Activated CD8-positive, alpha-beta memory T cell treated with anti-CD3 and anti-CD28 coated beads, Interleukin-2, amount 50 U/mL, for 48 hours (primary cell): ENCODE measurements at places on chromosomes 7 and 10.
A peak's percentile ranks its signal among the peaks of the same experiment; 100 is the strongest.

DNA sequence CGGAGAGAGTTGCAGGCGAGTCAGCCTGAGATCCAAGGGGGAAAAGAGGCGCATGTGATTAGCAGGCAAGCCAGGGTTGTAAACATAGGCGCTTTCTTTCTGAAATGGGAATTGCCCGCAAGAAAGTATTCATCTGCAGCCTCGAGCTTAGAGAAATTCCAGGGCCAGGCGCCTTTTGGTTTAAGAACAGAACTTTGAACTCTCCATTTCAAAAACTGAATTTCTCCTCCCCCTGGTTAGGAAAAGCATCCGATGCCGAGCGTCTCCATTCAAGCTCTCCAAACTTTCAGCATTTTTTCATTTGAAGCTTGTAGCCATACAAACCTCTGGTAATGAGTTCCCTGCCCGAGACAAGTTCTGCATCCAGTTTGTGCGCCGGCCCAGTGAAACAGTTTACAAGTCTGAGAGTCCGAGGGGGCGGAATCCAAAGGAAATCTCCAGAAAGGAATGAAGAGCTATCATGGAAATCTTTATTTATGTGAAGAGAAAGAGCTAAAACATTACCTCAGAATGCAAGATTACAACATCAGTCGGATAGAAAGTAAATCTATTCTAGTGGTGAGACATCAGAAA is 69.9 kb downstream of the FAM204A start:
- no peak for DNase-seq

DNA sequence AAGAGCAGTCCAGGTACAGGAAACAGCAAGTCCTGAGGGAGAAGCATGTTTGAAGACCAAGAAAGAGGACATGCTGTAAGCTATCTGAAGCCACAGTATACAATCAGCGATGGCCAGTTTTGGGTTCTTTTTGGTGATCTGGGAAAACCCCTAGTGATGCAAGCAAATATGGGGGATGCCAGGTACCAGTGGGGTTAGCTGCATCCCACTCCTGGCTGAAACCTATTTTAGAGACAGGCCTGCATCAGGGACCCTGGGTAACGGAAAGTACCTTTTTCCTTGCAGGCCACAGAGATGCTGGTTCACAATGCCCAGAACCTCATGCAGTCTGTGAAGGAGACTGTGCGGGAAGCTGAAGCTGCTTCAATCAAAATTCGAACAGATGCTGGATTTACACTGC is 32.9 kb downstream of the AP3M1 start:
- DNase-seq, result no peak

DNA sequence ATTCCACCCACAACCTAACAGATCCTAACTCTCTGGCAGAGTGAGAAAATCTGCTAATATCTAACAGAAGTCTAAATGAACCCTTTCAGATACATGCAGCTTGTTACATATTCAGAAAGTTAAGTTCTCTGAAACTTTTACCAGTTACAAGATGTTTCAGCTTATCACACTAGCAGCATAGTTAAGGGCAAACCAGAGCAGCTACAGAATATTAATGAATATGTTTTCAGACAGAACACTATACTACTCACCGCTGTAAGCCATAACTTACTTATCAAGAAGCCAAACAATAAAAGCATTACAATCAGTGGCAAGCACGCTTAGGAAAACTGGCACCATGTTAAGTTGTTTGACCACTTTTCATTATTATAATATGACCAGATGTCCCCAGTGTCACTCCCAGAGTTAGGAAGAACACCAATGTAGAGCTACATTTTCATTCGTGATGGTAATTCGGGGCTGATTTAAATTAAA is 2.7 kb downstream of the ITGB1 start:
- DNase-seq, result no peak

DNA sequence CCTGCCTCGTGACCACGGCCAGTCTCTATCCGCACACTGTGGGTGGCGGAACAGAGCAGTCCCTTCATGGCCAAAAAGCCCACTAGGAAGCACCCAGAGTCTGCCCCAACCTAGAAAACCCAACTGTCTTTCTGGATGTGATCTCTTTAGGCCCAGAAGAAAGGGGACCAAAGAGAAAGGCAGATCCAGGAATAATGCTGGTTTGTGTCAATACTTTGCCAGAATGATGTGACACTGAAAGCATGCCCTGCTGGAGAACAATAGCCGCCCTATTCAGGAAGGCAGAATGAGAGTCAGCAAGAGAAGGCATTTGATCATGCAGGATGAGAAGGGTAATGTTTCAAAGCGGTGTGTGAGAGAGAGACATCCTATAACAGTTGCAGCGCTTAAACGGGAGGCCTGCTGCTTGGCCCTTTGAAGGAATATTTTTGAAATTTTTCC is 274.7 kb downstream of the USP6NL start:
- peak; percentile 42 for DNase-seq

DNA sequence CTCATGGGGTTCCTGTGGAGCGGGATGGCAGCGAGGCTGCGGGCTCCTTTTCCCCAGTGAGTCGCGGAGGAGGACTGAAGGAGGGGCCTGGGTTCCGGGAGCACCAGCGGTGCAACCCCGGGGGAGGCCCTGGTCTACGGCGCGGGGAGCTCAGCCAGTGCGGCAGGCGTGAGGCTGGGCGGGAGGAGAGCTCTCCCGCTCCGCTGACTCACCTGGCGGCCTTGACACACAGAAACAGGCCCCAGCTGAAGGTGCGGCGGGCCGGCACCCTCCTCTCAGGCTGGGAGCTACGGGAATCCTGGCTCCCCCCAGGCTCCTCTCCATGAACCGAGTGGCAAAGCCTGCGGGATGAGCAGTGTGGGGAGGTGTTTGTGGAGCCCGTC is 6.8 kb upstream of the NOM1 start:
- DNase-seq, result no peak

GRCh38 chr7:26356929-26357798 is 65.5 kb downstream of the SNX10 start:
- DNase-seq, result no peak

DNA sequence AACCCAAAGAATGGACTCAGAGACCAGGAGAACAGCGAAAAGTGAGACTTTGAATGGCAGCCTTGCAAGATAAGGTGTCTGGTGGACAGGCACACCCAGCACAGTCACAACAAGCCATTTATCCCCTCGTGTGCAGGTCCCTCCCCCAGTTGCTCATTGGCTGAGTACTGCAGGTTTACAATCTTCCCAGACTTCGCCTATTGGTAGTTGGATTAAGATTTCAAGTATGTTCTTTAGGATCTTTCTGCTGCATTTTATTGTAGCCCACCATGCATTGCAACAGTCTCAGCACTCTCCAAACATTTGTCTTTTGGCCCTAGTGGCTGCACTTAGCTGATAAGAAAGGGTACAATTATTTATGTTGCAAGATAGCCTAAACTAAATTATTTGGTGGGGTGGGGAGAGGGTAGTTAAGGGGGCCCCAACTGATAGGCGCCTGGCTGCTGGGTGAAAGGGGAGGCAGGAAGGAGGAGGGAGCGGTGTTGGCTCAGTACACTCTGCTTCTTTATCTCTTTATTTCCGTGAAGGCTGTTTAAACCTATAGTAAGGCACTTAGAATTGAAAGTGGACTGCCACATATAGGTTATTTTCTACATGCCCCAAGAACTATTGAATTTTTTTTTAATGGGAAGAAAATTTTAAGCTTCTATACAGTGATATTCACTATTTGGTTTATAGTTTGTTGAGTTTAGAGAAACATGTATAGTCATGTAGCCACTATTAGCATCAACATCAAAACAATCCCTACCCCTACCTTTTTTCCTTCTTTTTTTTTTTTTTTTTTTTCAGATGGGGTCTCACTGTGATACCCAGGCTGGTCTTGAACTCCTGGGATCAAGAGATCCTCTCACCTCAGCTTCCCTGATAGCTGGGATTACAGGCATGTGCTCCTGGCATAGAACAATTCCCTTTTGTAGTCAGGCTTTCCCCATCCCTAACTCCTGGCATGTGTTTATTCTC is 54.2 kb downstream of the GUSB start:
- no peak for DNase-seq

DNA sequence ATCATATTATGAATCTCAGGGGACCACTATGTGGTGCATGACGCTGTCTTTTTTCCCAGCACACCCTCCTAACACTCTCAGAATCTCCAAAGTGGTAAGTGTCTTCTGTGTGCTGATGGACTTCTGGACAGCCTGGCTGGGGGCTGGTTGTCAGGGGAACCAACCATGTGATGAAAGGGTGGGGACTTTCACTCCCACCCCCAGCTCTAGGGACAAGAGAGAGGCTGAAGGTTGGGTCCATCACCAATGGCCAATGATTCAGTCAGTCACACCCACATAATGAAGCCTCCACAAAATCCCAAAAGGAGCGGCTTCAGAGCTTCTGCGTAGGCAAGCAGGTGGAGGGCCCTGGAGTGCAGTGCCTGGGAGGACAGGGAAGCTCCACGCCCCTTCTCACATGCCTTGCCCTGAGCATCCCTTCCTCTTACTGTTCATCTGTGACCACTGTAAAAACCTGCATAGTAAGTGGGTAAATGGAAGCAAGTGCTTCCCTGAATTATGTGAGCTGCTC is 44.6 kb downstream of the RASGEF1A start:
- DNase-seq, result peak; percentile 32

GRCh38 chr7:148472406-148472805 is 118.2 kb upstream of the C7orf33 start:
- DNase-seq, result no peak

DNA sequence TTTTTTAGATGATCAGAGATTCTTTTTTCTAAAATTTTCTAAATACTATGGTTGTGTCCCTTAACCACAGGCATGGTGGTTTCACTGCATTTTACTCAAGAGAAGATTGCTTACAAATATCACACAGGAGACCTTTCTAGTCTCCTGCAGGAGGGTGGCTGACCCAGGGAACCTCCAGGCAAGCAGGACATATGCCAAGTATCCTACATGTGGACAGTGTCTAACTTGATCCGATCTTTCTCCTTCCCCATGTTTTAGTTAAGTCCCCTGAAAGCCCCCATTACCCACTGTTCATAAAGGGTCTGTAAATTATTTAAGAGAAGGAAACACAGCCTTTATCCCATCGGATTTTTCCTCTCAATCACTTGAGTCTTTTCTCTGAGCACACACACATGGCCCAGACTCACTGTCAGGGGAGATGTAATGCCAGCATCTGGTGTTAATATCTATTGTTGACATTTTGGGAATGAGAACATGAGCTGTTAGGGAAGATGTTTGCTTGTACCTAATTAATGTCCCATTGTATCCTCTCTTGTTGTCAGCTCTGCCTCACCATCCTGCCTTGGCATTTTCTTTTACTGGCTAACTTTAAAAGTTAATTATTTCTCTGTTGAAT is 755.2 kb downstream of the AUTS2 start:
- DNase-seq, result no peak

DNA sequence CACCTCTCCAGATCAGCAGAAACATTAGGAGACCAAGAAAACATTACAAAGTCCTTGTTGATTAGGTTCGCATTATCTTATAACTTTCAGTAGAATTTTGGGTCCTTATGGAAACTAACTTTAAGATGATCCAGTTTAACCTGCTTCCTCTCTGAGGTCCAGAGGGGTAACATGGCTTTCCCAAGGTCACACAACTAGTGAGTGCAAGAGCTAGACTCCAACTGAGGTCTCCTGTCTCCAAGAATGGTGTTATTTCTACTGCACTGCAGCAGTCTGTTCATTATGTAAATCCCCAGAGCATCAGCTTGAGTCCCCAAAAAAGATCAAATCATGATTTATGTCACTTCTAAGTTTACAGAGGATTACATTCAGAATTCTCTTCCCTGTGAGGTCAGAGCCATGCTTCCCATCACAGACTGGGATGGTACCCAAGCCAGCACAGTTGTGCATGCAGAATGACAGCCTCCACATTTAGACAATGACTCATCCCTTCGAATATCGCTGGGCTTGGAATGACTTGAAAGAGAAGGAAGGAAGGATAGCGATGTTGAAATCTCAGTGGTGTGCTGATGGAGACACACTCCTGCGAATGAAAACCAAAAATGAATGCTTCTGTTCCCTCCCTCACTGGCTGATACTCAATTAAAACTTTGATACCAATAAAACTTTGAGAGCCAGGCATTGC is 163.1 kb upstream of the PLXNA4 start:
- DNase-seq, result no peak

GRCh38 chr10:92755725-92756124 is 66.0 kb downstream of the HHEX start:
- no peak for DNase-seq

DNA sequence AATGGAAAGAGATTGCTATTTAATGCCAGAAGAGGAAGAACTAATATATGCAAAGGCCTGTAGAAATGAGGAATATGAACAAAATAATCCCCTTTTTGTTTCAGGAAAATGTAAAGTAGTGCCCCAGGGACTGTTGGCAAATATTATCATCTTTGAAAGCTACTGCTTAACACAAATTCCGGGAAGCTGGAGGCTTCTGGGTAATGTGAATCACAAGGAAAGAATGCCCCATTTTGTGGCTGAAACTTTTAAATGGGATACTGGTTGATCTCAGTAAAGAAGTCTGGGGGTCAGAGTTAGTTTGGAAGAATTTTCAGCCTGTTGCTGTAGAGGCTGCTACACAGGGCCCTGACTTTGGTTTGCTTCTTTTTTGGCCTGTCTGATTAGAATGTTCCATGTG is 141.0 kb downstream of the PTEN start:
- no peak for DNase-seq

GRCh38 chr7:120834726-120835125 is 23.2 kb downstream of the TSPAN12 start:
- no peak for DNase-seq

DNA sequence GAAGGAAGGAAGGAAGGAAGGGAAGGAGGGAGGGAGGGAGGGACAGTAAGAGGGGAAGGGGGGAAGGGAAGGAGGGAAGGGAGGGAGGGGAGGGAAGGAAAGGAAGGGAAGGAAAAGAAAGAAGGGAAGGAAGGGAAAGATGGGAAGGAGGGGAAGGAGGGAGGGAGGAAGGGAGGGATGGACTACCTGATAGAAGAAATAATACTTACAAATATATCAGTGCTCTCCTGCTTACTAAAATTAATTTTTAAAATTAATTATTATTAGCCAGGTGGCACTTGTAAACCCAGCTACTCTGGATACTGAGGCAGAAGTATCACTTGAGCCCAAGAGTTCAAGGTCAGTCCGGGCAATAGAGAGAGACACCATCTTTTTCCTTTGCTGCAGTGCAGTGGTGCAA is 18.5 kb downstream of the ZC3HC1 start:
- no peak for DNase-seq

DNA sequence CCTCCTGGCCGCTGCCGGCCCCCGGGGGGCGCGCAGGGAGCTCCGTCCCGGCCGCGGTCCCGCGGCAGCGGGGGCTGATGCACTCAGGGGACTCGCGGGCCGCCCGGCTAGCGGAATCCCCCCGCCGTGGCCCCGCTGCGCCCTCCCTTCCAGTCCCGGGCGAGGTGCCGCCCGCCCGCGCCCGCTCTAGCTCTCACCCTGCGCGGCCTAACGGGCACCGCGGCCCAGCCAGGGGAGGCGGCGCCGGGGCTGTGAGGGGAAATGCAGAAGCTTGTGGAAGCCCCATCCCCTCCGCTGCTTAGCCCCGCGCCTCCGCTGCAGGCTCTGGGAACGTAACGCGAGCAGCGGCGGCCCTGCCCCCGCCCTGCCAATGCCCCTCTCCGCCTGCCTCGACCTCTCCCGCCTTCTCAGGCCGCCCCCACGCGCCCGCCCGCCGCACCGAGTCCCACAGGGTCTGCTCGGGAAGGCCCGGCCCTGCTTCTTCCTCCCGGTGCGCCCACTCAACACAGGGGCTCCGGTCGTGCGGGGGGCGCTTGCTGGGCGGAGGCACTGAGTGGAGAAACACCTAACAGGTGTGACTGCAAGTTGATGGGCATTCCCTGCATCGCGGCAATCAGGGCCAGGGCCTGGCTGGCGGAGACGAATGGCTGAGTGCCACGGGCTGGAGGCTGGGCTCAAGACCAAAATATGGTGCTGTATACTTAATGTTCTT is 384 bp upstream of the TMEM229A start:
- peak; percentile 49 for DNase-seq
